ENCODE measurements at places on chromosomes 2 and 18.

GRCh38 chr2:189997016-189997415 lies 65.5 kb downstream of the MSTN start:
- no peak for DNase-seq

- no peak for DNase-seq
Measured at GRCh38 chr2:218776488-218776887, 5.5 kb upstream of the CYP27A1 start.

- no peak for DNase-seq
Measured at GRCh38 chr18:29979881-29980280, 1062.7 kb downstream of the DSC3 start.

DNA sequence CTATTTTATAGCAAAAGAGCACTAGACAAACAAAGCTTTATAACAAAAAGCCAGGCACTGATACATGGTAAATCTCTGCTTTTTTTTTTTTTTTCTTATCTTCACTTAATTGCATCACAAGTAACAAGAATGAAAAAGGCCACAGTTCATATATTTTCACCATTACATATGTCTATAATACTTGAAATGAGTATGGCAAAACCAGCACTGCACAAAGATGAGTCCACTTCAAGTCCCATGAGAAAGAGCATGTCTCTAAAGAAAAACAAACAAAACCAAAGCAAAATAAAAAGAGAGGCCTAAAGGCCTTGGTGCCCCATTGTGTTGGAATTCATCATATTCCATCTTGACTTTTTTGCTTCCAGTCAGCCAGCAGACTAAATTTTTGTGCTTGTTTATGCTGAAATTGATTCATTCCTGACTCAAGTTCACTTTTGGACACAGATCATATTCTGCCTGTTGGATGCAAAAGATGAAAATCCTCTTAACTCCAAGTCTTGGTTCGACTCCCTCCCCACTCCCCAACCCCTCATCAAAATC lies 264.9 kb upstream of the CCDC68 start:
- no peak for DNase-seq

Measured in LoVo (cell line).